ENCODE measurements at places on chromosomes 4 and X.

- no peak for DNase-seq
These were observed 387.7 kb upstream of the TEX13C start for GRCh38 chrX:124931958-124932357.

- no peak for DNase-seq
These were observed 93.1 kb downstream of the PDLIM5 start for GRCh38 chr4:94544811-94545210.

- no peak for DNase-seq
These were observed 393.4 kb upstream of the NDST3 start for GRCh38 chr4:117640836-117641235.

DNA sequence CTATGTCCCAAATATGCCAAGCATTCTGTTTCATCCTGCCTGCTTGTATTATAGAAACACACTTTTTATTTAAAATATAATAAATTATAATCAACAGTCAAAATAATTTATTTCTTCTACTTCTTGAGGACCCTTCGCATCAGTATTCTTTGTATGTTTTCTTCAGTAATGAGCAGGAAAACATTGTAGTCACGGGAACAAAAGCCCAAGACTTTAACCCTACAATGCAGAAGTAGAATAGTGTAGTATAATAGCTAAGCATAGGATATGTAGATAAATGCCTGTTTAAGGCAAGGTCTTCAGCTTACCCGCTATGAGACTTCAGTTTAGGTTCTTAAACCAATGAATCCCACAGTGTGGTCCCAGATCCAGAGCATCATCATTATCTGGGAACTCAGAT is 156.6 kb downstream of the PPP3CA start:
- no peak for DNase-seq

GRCh38 chr4:6825403-6825802 is 42.9 kb downstream of the KIAA0232 start:
- DNase-seq, result no peak

GRCh38 chr4:60201052-60201673 is 999.0 kb upstream of the ADGRL3 start:
- peak; percentile 13 for DNase-seq

- no peak for DNase-seq
These were observed 345.7 kb downstream of the FBXO8 start for GRCh38 chr4:173937631-173938270.

DNA sequence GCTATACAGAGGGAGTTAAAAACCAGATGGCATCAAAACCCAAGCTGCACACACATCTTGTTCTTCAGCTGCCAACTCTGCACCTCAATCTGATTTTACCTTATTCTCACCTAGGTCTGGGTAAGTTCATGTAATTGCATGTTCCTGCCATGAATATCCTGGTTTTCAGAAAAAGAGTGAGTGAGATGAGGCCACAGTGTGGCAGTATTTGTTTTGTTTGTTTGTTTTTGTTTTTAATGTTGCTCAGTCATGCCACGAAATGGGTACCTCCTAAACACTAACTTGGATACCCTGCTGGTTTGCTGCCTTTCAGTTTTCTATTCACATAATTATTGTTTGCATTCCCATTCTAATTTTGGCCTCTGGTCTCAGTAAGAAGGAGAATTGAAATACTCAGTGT is 22.5 kb downstream of the TMEM164 start:
- DNase-seq, result no peak

DNA sequence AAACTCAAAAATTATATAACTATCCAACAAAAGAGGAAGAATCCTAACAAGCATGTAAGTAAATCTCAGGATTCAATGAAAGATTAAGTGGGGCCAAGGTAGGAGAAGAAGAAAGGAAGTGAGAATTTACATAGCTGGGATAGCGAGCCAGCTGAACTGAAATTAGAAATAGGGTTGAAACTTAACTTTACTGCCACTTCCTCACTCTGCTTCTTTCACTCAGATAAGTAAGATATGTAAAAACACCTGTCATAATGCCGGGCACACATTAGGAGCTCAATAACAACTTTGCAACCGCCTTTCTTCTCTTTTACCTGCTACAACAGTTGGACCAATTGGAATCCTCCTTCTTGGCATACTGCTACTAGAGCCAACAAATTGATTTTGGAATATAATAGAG is 129.4 kb downstream of the CNKSR2 start:
- no peak for DNase-seq

- no peak for DNase-seq
These were observed 6.1 kb downstream of the FGF2 start for GRCh38 chr4:122832732-122833131.

DNA sequence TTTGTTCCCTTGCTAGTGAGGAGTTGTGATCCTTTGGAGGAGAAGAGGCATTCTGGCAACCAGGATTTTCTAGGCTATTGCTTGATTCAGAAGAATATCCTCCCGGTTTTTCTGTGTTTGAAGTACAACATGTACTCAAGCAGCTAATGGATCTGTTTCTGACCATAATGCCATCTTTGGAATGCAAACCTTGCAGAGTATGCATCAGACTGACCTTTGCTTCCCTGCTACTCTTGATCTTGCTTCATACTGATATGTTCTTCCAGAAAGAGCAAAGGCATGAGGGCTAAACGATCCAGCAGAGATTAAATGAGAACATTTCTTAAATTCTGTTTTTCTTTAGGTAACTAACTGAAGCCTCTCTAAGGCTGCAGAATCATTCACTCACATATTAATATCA is 265.4 kb upstream of the SLC7A11 start:
- no peak for DNase-seq

DNA sequence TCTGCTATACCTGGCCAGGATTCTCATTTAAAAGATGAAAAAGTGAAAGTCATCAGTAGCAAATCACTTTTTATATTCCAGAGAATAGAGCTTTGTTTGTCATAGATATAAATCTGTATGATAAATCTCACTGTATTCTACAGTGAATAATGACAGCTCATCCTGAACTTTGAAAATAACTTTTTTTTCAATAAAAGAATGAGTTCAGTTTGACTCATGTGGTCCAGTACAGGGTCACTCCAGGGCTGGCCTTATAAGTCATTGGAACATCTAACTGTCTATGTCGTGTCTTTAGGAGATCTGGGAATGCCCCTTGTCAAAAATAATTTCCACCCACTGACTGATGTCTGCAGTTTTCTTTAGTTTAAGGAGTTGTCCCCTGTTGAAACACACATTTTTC is 18.5 kb upstream of the CXCL8 start:
- no peak for DNase-seq

- no peak for DNase-seq
These were observed 554.8 kb upstream of the HTR2C start for GRCh38 chrX:114028907-114029662.

- DNase-seq, result no peak
These were observed 195.4 kb upstream of the PGRMC2 start for GRCh38 chr4:128483041-128483440.

DNA sequence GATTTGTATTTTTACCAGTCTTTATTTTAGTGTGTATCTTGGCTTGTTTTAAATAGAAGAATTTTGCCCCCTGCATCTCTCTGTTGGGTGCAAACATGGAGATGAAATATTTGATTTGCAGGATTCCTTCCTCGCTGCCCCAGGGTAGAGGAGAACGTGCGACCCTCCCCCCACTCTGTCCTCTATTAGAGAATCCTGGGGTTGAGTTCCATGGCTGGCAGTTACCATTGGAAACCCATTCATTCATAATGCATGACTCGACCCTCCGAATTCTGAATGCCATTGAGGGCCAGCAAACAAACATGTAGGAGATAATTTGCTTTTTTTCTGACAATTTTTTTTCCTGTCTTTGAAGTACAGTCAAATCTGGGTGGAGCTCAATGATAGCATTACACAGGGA is 53.7 kb downstream of the TRIM2 start:
- DNase-seq, result no peak

GRCh38 chrX:72207366-72207765 is 25.8 kb downstream of the PIN4 start:
- DNase-seq, result no peak

DNA sequence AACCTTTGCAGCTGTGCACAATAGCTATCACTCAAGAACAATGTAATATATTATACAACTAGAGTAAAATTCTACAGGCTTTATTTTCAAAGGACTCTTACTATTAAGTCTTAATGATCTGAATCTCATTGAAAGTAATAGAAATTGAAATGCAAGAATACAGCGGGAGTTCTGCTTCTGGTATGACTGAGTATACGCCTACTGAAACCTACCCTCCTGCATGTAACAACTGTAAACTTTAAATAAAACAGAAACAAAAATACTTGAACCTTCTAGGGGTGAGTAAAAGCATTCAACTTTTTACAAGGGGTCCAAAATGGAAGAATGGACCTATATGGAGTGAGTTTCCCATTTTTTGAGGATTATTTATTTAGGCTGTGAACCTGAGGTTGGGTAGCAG is 13.5 kb downstream of the DCHS2 start:
- no peak for DNase-seq

DNA sequence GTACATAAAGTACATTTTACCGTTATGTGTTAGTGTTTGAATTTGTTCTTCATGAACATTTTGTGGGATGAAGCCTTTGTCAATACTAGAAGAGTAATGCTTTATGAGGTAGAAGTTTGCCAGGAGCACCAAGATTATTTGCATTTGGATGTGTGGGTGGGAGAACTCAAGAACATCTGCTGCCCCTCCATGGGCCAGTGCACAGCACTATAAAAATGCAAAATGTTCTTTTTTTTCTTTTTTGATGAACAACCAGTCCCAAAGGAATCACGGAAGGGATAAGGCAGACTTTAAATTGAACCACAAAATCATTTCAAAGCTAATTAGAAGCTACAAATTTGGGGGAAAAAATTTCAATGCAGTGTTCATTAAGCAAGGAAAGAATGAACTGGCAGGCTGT is 300.3 kb upstream of the NWD2 start:
- no peak for DNase-seq

DNA sequence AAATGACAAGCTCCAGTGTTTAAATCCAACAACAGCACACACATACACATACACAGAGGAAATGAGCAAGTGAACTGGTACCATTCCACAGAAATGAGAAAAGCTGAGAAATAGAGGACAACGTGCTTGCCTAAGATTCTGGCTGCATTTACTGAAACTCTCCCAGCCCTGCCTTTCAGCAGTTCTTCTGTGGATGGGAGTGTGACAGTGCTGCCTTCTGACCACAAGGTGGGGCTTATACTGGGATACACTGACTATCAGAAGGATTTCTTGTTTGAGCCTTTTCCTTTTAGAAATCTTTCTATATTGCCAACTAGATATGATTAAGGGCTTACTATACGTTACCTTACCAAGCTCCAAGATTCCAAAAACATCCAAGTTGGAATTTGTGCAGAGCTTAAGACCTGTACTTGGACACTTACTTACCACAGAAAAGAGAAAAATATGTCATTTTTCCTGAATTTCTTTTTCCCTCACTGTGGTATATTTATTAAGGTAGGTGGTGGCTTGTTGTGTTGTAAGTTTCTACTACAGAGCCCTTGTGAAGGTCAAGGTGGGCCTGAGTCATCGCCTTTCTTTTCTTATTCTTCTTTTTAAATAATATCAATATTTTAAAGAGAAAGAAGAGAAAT is 10.7 kb upstream of the CXCL8 start:
- no peak for DNase-seq

DNA sequence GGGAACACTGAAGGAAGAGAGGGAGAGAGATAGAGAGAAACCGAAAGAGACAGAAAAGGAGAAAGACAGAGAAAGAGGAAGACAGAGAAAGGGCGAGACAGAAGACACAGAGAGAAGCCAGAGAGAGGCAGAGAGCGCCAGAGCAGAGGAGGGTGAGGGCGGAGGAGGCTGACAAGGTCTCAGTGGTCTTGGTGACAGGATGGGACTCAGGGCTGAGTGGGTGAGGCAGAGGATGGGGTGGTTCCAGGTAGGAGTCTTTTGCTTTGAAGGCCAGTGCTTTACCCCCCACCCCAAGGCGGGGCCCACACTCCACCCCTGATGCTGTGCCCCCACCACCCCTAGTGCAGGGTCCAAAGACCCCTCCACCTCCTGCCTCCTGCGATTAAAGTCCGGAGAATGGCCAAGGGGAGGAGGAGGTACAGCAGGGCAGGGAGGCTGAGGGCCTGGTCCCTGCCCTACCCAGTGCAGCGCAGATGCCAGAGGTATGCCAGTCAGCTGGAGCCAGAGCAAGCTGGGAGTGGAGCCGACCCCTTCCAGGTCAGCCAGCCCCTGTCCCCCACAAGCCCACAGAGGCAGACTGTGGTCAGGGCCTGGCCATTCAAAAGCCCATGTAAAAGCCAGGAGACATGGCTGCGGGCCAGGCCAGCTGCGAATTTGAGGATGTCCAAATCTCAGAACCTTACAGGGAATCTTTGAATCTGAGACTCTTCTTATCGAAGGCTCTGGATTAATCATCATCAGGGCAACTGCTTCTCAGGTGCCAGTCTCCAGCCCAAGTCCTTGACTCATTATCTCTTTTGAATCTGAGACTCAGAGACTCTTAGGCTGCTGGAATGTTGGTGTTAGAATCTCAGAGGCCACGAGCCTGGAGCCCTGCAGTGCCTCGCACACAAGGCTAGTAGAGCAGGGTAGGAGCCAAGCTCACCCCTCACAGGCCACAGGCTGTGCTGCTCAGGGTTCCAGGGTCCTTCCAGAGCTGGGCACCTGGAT is 758 bp downstream of the IQSEC2 start:
- DNase-seq, result no peak

GRCh38 chr4:21327976-21328700 is 620.4 kb downstream of the KCNIP4 start:
- no peak for DNase-seq

DNA sequence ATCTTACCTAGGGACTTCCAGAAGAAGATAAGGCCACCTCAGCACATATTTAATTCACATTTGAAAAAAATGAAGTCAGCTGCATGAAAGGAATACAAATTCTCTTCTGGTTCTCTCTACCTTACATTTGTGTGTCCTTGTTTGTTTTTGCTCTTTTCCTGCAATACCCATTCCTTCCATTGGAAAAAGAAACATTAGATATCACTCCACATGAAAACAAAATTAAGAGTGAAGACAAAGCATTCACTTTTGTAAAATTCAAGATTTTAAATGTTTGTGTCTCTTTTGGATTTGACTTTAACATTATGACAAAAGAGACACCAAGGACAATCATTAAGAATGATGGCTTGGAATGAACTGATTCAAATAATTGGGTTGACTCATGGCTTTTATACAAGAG is 1351.8 kb downstream of the FSTL5 start:
- no peak for DNase-seq

DNA sequence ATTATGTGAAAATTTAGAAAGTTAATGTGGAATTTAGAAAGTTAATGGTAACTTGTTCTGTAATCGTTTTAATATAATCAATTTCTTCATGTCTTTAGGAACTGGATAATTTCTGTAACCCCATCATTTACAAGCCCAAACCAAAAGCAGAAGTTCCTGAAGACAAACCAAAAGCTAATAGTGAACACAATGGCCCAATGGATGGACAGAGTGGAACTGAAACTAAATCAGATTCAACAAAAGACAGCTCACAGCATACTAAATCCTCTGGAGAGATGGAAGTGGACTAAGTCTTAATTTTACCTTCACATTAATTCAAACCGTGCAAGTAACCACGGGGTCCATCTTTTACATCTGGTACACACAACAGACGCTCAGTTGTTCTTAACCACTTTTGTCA is 48.1 kb upstream of the PLK4 start:
- DNase-seq, result no peak
